Pancreas (tissue), 10 donors: ENCODE measurements at places on chromosomes 1 and 21. TPM values are rescaled to one million over a fixed set of nuclear protein-coding genes. Genes with fewer than 3 reads are reported as not detected.

DNA sequence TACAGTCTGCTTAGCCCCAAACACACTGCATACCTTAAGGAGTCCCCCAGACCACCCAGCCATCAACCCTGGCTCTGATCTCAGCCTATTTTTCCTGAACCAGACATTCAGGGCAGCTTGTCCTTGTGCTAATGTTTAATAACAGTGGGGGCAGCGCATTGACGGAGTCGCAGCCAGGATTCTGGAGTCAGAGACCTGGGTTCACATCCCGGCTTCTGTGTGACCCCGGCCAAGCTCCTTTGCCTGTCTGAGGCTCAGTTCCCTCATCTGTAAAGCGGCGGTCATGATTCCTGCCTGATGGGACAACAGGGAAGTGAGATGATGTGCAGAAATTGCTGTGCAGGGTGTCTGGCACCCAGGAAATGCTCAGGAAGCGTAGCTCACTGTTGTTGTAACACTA is 63.1 kb downstream of the MATN1 start:
- H3K36me3 ChIP-seq, result no peaks in the 10 kb centered on the region

DNA sequence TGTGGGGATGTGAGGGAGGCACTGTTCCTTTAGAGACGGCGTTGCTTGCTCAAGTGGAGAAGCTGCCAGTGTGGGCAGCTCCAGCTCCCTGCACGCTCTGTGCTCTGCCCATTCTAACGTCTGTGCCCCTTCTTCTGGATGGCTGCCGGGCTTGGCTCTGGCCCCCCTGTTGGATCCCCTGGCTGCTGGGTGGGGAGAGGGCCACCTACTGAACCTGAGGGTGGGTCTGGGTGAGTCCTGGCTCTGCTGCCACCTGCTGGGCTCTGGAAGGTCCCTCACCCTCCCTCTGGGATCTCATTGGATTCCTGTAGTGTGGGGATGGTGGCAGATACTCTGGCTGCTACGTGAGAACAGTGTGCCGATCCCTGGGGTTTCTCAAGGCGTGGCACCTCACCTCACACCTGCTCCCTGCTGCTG is 5.0 kb downstream of the PFKL start:
- H3K27me3 ChIP-seq, result no peaks in the 10 kb centered on the region
- DNase-seq, result no peak
- peaks cover 31% of the 10 kb centered on the region for H3K4me1 ChIP-seq

DNA sequence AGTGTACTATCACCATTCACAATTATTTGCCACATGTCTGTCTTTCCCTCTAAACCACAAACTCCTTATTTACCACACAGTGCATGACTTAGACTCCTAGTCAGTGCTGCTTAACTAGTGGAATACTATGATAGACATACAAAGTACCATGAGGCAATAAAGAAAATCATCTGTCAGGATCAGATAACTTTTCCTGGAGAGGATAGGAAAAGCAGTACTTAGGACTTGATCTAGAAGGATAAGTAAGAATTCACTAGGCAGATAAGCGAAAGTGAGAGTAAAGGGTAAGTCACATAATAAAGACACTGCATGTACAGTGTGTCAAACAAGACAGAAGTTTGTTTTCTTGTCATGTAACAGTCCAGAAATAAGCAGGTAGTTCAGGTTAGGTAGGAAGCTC is 21.2 kb upstream of the TSPAN1 start:
- H3K36me3 ChIP-seq, result no peaks in the 10 kb centered on the region
- H3K27me3 ChIP-seq, result no peaks in the 10 kb centered on the region
- H3K27ac ChIP-seq, result no peak overlapping the region
- no peak for DNase-seq

- no peak for DNase-seq
- H3K36me3 ChIP-seq, result no peaks in the 10 kb centered on the region
- H3K4me3 ChIP-seq, result no peak overlapping the region
- H3K27me3 ChIP-seq, result no peaks in the 10 kb centered on the region
These were observed 357.1 kb downstream of the DISC1 start for GRCh38 chr1:231983588-231984193.

DNA sequence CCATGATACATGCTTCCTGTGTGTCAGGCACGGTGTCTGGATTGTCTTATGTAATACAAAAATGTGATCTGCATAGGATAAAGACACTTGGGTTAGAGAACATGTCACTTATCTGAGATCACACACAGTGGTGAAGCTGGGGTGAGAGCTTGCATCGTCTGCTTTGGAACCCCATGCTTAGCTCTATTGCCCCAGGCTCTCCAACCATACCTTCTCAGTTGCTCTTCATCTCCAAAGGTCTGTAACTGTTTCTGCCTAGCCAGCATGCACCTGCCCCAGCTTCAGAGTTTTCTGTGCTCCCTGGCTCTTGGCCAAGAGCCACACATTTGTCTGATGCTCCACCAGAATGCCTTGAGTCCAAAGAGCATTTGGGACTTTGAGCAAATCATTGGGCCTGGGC is 93.9 kb upstream of the COG2 start:
- peaks cover 6% of the 10 kb centered on the region for H3K4me1 ChIP-seq
- H3K36me3 ChIP-seq, result no peaks in the 10 kb centered on the region
- DNase-seq, result no peak
- H3K27me3 ChIP-seq, result no peaks in the 10 kb centered on the region
- no peak overlapping the region for H3K27ac ChIP-seq

DNA sequence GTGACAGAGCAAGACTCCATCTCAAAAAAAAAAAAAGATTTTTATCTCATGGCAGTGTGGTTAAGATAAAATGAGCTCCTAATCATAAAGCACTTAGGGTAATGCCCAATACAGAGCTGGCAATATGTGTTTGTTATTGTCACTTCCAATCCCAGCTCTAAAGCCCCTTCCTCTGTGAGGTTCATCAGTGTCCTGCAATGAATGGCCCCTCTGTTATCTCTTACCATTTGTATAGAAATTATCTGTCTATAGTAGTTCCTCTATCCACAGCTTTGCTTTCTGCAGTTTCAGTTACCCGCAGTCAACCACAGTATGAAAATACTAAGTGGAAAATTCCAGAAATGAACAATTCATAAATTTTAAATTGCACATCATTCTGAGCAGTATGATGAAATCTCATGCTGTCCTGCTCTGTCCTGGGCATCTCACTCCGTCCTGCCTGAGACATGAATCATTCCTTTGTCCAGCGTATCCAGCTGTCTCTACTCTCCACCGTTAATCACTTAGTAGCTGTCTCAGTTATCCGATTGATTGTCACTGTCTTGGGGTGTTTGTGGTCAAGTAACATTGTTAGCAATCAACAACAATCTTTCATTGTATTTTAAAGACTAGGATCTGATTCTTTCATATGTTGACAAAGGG is 50.2 kb upstream of the DNAH14 start:
- H3K4me3 ChIP-seq, result no peak overlapping the region
- H3K4me1 ChIP-seq, result peaks cover 10% of the 10 kb centered on the region
- no peak overlapping the region for H3K27ac ChIP-seq
- no peak for DNase-seq
- H3K36me3 ChIP-seq, result no peaks in the 10 kb centered on the region

DNA sequence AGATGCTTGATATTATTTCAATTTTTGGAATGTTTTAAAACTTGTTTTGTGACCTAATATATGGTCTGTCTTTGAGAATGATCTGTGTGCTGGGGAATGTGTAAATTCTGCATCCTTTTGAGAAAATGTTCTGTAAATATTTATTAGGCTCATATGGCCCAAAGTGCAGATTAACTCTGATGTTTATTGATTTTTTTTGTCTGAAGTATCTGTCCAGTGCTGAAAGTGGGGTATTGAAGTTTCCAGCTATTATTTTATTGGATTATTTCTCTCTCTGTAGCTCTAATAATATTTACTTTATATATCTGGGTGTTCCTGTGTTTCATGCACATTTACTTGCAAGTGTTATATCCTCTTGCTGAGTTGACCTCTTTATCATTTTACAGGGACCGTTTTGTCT is 1397.2 kb downstream of the PLA2G4A start:
- no peaks in the 10 kb centered on the region for H3K27me3 ChIP-seq
- no peaks in the 10 kb centered on the region for H3K4me1 ChIP-seq
- DNase-seq, result no peak
- no peaks in the 10 kb centered on the region for H3K36me3 ChIP-seq
- no peak overlapping the region for H3K4me3 ChIP-seq

DNA sequence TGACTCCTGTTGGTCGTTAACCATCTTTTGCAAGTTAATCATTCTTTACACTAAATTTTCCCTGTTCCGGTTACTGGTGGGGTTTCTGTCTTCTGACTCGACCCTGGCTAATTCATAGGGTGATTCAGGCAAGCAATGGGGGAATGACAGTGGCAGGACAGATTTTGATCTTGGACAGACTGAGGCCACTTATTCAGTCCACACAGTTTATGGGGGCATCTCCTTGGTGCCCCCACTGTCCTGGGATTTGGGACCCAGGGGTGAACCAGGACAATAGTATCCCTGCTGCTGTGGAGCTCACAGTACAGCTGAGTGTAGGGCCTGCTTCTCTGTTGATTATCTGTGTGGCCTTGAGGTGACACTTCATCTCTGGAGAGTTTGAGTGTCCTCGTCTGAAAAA is 540.4 kb downstream of the MATN1 start:
- H3K4me1 ChIP-seq, result no peaks in the 10 kb centered on the region
- no peak overlapping the region for H3K4me3 ChIP-seq
- H3K36me3 ChIP-seq, result no peaks in the 10 kb centered on the region

- no peak overlapping the region for H3K27ac ChIP-seq
- peak; percentile 79 for DNase-seq
- no peaks in the 10 kb centered on the region for H3K4me1 ChIP-seq
- peak overlapping the region; percentile 48 for H3K4me3 ChIP-seq
- no peaks in the 10 kb centered on the region for H3K27me3 ChIP-seq
- no peaks in the 10 kb centered on the region for H3K36me3 ChIP-seq
These were observed 627 bp downstream of the ADARB1 start for GRCh38 chr21:45074818-45075595.

- H3K4me1 ChIP-seq, result no peaks in the 10 kb centered on the region
- H3K27ac ChIP-seq, result no peak overlapping the region
- no peak overlapping the region for H3K4me3 ChIP-seq
- H3K36me3 ChIP-seq, result no peaks in the 10 kb centered on the region
- H3K27me3 ChIP-seq, result no peaks in the 10 kb centered on the region
- no peak for DNase-seq
These were observed 10.0 kb downstream of the MROH7 start for GRCh38 chr1:54651608-54652007.

- H3K4me1 ChIP-seq, result peaks cover 16% of the 10 kb centered on the region
- H3K27me3 ChIP-seq, result no peaks in the 10 kb centered on the region
- no peak overlapping the region for H3K4me3 ChIP-seq
- DNase-seq, result no peak
- no peaks in the 10 kb centered on the region for H3K36me3 ChIP-seq
- H3K27ac ChIP-seq, result no peak overlapping the region
These were observed 11.8 kb downstream of the NFYC start for GRCh38 chr1:40703316-40703715.

DNA sequence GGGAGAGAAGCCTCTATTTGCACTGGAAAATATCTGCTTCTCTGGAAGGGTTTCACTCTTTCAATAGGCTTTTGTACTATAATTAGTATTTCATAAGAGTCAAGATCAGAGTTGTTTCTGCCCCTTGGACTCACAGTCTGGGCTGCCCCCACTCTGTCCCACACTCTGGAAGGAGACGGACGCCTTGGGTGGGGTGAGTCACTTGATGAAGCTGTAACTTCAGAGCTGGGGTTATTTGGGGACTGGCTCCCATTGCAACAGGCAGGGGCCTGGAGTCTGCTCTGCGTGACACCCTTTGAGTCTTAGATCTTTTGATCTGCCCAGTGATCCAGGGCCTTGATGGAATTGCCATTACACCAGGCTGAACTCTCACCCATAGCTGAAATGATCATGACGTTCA is 4.0 kb upstream of the KCNA10 start:
- no peak overlapping the region for H3K27ac ChIP-seq
- no peaks in the 10 kb centered on the region for H3K4me1 ChIP-seq
- no peaks in the 10 kb centered on the region for H3K27me3 ChIP-seq
- DNase-seq, result no peak
- no peaks in the 10 kb centered on the region for H3K36me3 ChIP-seq

DNA sequence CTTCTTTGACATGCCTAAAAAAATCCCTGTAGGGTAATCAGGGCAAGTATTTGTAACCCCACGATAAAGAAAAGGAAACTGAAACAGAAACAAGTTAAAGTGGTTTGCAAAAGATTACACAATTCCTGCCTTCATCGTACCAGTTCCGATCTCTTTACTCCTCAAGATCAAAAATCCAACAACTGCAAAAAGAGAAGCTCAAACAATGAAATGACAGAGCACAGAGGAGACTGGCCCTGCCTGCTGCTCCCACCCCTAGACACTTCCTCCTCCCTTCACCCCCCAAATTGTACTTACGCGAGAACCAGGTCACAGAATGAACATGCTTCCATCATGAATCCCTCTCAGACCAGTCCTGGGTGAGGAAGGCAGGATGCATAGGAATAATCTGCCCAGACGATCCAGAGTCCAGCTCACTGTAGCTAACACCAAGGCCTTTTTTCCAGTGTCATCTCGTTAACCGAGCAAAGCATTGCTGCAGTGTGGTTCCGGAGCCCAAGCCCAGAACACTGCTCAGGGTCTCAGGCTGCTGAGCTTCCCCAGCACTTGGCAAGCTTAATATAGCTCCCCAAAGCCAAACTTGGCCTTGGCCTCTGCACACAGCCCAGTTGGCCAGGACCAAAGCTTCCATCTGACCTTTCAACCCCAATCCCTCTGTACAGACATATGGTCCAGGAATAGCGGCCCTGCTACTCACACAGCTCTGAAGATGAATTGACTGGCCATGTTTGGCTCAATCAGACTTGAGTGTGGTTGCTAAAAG is 20.3 kb downstream of the RXRG start:
- no peak for DNase-seq
- H3K36me3 ChIP-seq, result no peaks in the 10 kb centered on the region
- no peaks in the 10 kb centered on the region for H3K4me1 ChIP-seq
- no peak overlapping the region for H3K4me3 ChIP-seq

GRCh38 chr1:199667089-199667488 is 360.4 kb upstream of the NR5A2 start:
- H3K4me3 ChIP-seq, result no peak overlapping the region
- H3K27me3 ChIP-seq, result no peaks in the 10 kb centered on the region
- H3K36me3 ChIP-seq, result no peaks in the 10 kb centered on the region
- no peak overlapping the region for H3K27ac ChIP-seq
- H3K4me1 ChIP-seq, result no peaks in the 10 kb centered on the region
- DNase-seq, result no peak

DNA sequence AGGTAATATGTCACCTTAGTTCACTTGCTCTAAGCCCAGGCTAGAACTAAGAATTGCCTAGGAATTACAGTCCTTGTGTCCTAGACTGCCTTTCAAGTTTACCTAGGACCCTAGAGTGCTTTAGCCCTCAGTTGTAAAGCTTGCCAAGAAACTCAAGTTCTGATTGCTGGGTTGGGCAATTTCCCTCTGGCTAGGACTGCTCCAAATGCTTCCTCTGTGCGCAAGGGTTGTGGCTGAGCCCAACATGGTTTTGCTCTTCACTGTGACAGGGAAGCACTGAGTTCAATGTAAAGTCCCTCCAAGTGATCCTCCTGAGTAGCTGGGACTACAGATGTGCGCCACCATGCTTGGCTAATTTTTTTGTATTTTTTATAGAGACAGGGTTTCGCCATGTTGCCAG is 102.3 kb upstream of the NEK7 start:
- no peak overlapping the region for H3K4me3 ChIP-seq
- H3K27me3 ChIP-seq, result no peaks in the 10 kb centered on the region
- H3K36me3 ChIP-seq, result no peaks in the 10 kb centered on the region
- no peaks in the 10 kb centered on the region for H3K4me1 ChIP-seq

- H3K4me3 ChIP-seq, result no peak overlapping the region
- no peaks in the 10 kb centered on the region for H3K4me1 ChIP-seq
- DNase-seq, result no peak
- H3K27me3 ChIP-seq, result no peaks in the 10 kb centered on the region
These were observed 3.8 kb upstream of the XCL1 start for GRCh38 chr1:168572633-168573032.

The GBP6 gene
- not detected for total RNA-seq

The USH2A gene
- 0.04 TPM for total RNA-seq

The SYCP1 gene
- not detected for total RNA-seq

The NOTCH2 gene
- total RNA-seq, result 43.6 TPM

The TSPEAR gene
- not detected for total RNA-seq

The OR10K1 gene
- total RNA-seq, result not detected
